NCI-H1694 treated with DMSO at 0.1 percent for 48 hours (cell line): ENCODE measurements at places on chromosomes 2 and 18.

DNA sequence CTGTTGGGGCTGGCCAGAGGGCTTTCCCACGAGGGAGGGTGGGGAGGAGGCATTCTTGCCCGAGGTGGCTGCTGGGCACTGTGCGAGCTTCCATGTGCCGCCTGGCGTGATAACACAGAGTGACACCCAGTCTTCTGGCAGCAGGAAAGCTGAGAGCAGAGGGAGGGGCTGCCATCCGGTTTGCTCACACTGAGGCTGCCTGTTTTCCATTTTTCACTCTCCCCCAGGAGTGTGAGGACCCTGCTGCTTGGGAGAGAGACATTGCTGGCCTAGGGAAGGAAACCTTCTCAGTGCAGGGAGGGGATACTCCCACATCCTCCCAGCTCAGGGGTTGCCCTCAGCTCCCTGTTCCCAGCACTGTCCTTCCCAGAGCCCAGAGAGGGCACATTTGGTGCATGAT lies 73.1 kb downstream of the INHBB start:
- no peak for DNase-seq

DNA sequence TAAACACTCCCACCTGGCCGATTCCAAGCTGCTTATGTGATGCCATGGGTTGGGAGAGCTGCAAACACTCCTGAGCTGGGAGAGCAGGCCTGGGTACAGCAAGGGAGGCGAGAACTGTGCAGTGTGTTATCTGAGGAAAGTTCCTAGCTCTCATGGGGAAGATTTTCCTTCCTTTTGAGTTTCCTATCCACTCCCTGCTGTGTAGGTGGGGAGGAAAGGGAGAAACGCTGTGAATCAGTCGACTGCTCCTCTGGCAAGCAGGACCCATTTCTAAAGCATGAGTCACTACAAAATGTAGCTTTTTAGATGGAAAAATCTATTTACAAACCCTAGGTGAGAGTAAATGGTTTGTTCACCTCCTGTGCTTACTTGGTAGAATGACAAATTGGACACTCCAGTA lies 80.4 kb downstream of the SH3RF3 start:
- no peak for DNase-seq

- DNase-seq = no peak
These were observed 41.1 kb downstream of the FEZ2 start for GRCh38 chr2:36556842-36557241.

GRCh38 chr2:46872902-46873603 lies 42.6 kb downstream of the MCFD2 start:
- no peak for DNase-seq

- DNase-seq = no peak
These were observed 31.4 kb downstream of the INO80C start for GRCh38 chr18:35466334-35466733.

DNA sequence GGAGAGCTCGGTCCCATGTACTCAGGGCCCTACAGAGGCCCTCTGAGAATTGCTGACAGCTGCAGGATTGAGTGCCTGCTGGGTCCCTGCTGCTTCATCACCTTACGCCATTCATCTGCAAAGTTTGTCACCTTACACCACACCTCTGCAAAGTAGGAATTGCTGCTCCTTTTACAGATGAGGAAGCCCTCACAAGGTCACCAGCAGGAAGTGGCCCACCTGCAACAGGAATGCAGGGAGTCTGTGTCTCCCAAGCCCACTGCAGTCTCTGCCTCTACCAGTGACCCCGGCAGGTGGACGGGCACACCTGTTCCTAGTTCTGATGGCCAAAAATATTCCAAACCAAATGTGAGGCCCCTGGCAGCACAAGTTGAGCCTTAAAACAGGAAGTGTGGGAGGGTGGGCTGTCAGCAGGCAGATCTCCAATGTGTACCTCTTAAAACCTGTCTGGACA lies 441.4 kb downstream of the NBAS start:
- no peak for DNase-seq
